Activated CD4-positive, alpha-beta T cell treated with anti-CD3 and anti-CD28 coated beads, Interleukin-2, amount 10 ng/mL, durations not matched to agents 24 days and 14 days (primary cell): ENCODE measurements at places on chromosomes 2 and 18. TPM values are rescaled to one million over a fixed set of nuclear protein-coding genes. Genes with fewer than 3 reads are reported as not detected.

- no peak for DNase-seq
Observed at GRCh38 chr18:78784861-78785260, 194.8 kb upstream of the SALL3 start.

Gene HOXD8
- not detected in 2 replicates for total RNA-seq

Gene TTR
- not detected in 2 replicates for total RNA-seq

Gene TMEM247
- not detected in 2 replicates for total RNA-seq
